ENCODE measurements at places on chromosomes 3 and 15.
A peak's percentile ranks its signal among the peaks of the same experiment; 100 is the strongest.

GRCh38 chr3:83894223-83894622 is 1064.6 kb upstream of the CADM2 start:
- no peak for DNase-seq

DNA sequence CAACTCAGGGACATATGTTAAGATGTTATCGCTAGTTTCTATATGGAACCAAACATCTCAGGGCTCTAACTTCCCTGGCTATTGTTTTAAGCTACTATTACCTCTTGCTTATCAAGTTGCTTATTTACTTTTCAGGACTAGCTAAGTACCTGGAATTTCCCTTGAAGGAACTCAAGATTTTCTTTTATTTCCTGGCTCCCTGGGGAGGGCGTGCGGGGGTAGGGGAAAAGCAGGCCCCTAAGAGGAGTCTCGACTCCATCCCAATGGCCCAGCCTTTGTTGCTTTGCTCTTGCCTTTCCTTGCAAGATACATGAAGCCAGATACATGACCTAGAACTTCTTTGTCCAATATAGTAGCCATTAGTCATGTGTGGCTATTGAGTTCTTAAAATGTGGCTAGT is 76.9 kb upstream of the STXBP5L start:
- no peak for DNase-seq

- DNase-seq, result no peak
These were observed 53.4 kb upstream of the APEH start for GRCh38 chr3:49620728-49621127.

GRCh38 chr3:132843851-132844553 is 121.8 kb upstream of the NPHP3 start:
- DNase-seq, result peak; percentile 1

- DNase-seq, result peak; percentile 57
These were observed 105.1 kb upstream of the SLCO2A1 start for GRCh38 chr3:134134698-134135415.

DNA sequence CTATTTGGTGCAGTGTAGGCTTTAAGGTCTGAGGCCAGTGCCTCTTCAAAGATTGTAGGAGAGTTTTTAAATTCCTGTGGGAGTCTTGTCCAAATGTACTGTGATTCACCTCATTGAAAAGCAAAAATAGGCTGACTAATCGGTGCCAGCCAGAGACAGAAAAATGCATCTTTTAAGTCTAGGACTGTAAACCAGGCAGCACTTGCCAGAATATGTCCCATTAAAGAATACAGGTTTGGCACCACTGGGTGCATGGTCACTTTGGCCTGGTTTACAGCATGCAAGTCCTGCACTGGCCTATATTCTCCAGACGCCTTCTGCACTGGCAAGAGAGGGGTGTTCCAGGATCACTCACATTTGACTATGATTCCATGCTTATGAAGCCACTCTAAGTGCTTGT is 20.3 kb upstream of the NOX5 start:
- DNase-seq, result peak; percentile 82

GRCh38 chr3:16113704-16114103 is 60.8 kb upstream of the GALNT15 start:
- peak; percentile 86 for DNase-seq

DNA sequence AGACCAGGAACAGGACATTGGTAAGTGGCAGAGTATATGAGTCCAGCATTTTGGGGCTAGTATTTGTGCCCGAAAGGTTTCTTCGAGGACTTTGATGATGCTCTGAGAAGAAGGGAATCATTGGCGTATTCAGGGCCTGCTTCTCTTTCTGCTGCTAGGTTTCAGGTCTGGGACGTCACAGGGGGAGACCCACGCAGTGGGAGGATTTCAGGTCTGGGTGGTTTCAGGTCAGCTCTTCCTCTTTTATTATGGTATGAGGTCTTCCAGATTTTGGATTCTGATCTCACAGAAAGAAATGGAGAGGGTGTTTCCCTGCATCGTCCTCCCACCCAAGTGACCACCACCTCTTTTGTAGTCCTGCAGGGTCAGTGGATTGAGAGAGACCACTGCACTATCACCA is 62.5 kb downstream of the CDAN1 start:
- no peak for DNase-seq

DNA sequence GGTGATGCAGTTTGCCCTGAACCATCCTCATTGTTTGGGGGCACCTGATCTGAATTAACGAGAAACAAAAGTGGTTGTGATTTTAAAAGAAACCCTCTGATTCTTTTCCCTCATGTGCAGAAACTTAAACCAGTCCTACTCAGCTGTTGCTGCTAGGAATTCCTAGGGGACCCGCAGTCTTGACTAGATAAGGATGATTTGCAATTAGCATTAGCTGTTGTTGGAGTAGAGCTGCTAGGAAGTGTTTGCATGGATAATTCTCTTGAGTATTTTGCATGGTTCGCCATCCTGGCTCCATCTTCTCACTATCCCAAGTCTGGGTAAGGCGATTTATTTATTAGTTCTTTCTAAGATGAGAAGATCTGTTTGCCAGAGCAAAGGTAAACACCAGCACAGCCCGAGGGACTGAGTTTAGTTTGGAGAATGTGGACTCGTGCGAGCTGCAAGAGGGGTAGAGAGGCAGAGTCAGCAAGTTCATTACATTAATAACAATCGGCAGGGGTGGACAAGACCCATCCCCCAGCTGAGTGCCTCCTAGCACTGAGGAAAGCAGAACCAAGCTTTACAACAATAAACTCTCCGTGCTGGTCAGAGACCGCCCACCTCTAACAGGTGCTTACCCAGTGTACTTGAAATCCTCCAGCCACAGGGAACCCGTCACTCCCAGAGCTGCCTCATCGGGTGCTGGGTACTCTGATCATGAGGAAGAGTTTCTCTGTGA is 4.1 kb downstream of the FGD5 start:
- no peak for DNase-seq

GRCh38 chr15:66617137-66618090 is 51.6 kb upstream of the LCTL start:
- peak; percentile 75 for DNase-seq

DNA sequence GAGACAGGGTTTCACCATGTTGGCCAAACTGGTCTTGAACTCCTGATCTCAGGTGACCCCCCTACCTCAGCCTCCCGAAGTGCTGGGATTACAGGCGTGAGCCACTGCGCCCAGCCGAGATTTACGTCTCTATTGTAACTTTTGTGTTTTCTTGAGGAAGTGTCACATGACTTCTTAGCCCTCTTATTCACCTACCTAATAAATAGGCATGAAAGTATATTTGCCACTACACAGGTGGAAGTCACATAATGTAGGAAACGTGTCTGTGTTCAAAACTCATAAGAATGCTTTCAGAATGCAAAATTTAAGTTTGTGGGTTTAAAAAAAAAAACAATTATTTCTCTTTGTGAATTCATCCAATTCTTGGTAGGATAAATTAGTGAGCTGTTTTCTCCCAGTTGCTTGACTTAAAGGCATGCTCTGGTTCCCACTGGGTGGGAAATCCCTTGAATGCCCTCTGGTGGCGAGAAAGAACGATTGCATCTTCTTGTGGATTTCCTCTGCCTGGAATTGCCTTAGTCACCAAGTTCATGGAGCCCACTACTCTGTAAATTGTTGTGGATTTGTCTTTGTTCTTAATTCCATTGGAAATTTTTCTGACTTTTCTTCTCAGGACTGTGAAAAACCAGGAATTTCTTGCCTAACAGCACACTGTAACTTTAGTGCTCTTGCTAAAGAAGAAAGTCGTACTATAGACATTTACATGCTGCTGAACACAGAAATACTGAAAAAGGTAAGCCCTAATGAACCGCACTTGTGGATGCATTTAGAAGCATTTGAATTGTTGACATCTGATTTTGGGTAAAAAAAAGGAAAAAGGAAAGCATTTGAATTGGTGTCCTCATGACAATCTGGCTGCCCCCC is 82.2 kb upstream of the CTDSPL start:
- peak; percentile 80 for DNase-seq

- DNase-seq, result peak; percentile 23
These were observed at the start of gene ST3GAL6 for GRCh38 chr3:98763076-98763475. Gene ST3GAL6, plus strand, starts transcription at chr3:98763340. Its CDS starts 5,101 bp downstream, at chr3:98768441.

GRCh38 chr3:31891876-31892455 is 89.1 kb downstream of the OSBPL10 start:
- no peak for DNase-seq

DNA sequence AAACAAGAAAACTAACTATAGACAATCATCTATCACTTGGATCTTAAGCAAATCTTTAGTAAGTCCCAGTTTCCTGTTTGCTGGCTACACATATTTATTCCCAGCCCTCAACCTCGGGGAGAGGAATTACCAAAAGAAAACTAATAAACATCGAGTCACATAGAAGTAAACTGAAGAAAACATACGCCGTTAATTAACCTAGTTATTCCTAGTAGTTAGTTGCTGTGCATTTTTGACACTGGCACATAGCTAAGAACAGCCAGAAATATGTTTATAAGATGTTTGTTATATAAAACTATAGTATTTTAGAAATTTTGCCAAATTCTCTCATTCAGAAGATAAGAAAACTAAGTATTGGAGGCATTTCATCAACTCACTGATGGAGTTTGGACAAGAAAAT is 407.2 kb upstream of the ARHGEF26 start:
- no peak for DNase-seq

- DNase-seq, result no peak
These were observed 2.8 kb upstream of the CCR3 start for GRCh38 chr3:46239301-46239938.

DNA sequence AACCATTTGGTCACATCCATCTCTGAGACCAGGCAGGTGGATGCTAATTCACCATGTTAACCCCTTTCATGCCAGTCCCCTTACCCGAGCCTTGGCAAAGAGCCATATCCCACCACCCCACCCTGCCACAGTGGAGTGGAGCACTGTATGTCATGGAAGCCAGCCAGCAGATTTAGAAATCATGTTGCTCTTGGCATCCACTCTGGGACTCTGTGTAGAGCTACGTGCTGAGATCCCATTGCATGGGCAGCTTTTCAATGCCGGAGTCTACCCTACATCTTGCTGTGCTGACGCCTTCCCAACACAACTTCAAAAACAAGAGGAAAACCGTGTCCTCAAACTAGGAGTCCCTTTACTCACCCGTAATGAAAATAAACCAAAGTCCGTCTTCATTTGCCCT is 131.0 kb downstream of the NTRK3 start:
- no peak for DNase-seq

- DNase-seq, result no peak
These were observed 1.8 kb upstream of the SNAP23 start for GRCh38 chr15:42493679-42494078.

GRCh38 chr3:94694894-94695293 is 632.0 kb downstream of the NSUN3 start:
- DNase-seq, result no peak

DNA sequence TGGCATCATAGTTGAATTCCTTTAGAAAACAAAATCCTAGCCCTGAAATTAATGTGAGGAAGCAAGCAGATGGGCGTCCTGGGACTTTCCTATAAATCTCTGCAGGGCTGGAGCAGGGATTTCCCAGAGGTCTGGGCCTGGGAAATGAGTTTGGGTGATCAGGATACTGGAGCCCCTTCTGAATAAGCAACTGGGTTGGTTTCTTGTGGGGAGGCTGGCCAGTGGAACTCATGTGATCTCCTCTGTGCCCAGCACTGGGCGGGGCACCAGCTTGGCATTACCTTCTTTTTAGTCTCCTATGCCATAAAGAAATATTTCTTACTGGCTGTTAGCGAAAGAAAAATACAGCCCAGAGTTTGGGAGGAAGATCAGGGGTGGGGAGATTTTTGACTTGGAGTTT is 1.7 kb downstream of the THSD4 start:
- no peak for DNase-seq

- DNase-seq, result no peak
These were observed 103.8 kb downstream of the CPN2 start for GRCh38 chr3:194247350-194247740.

- peak; percentile 68 for DNase-seq
These were observed 36.8 kb downstream of the ATP1B3 start for GRCh38 chr3:141913150-141913811.

DNA sequence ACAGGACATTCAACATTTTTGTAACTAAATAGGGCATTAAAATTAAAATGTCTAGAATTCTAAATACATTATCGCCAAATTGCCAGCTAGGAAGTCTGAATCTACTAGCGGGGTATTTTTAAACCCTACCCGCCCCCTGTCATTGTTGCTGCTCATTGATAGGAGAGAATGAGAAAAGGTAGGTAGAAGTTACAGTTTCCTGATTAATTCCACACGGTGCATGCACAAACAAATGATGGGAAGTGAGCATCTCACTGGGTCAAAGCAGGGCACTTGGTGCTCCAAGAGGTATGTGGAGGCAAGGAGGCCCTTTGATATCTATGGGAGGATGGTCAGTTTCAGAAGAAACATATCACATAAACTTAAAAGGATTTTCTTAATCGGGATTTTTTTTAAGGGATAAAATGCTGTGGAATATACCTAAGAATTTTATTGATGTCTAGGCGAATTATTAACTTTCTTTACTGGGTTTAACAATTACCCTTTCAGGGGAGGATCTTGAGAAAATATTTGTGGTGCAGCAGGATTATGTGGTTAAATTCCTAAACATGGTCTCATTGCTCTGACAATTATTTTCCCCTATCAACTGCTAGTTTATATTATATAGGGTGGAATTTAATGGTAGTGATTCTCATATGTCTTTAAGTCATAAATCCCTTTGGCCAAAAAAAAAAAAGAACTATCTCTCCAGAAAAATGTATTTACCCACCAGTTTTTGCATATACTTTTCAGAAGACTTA is 236.0 kb upstream of the GOLGA6L4 start:
- no peak for DNase-seq

- no peak for DNase-seq
These were observed 218.2 kb downstream of the SHOX2 start for GRCh38 chr3:157888040-157888439.

DNA sequence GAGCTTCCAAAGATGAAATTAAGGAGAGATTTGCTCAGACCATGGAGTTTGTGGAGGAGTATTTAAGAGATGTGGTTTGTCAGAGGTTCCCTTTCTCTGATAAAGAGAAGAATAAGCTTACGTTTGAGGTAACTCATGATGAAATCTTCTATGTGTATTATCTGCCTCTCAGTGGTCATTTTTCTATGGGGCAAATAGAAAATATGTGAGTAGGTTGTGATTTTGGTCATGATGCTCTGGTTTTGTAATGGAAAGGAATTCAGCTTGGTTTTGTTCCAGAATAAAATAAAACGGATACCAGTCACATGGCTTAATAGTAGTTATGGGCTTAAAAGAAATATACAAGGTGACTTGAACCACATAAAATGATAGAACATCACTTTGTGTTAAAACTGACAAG is 181.1 kb downstream of the ITPR1 start:
- peak; percentile 12 for DNase-seq

DNA sequence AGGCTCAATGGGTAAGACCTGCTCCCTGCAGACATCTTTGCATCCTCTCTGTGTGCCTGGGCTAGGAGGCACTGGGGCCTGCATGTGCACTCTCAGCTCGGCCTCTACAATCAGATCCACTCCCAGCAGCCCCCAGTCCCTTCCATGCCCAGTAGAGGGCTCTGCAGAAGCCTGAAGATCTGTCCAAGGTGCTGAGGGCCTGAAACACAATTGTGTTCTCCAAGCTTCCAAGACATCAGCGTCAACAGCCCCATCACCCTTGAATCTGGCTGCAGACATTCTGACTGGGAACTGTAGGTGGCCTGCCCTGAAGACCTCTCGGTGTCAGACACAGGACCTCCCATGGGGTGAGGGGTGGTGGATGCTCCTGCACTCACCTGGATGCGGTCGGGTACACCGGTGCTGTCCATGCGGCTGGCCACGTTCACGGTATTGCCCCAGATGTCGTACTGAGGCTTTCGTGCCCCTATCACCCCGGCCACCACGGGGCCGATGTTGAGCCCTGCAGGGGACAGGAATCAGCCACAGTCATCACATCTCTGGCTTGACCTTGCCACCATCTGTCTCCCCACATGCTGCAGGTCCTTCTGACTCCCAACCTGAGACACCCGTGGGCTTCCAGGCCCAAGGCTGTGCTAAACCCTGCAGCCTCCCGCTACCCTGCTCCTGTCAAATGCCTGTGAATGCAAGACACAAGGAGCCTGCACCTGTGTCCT is 84.7 kb downstream of the SEC22A start:
- DNase-seq, result peak; percentile 75

Measured in EH (cell line).